ENCODE measurements at places on chromosomes 3 and 15. TPM values are rescaled to one million over a fixed set of nuclear protein-coding genes. Genes with fewer than 3 reads are reported as not detected.
A peak's percentile ranks its signal among the peaks of the same experiment; 100 is the strongest.

- DNase-seq, result no peak
Measured at GRCh38 chr3:5809586-5810246, 622.2 kb downstream of the EDEM1 start.

The FMN1 gene
- total RNA-seq, result 0.09 TPM

- DNase-seq, result no peak
Measured at GRCh38 chr3:177212278-177212610, 15.0 kb upstream of the TBL1XR1 start.

DNA sequence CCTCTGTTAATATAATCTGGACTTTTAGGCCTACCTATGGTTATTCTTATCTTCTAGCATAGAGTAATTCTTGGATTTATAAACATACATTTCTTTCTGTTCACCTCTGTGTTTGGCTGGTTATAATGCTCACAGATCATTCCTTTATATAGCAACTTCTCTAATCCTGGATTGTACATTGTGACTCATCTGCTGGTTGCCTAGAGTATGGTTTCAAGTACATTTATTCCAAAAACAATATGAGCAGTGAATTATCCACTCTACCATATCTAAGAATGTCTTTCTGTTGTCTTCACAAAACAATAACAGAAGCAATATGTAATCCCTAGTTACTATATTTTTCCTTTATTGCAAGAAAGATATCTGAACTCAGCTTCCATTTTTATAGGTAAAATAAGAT is 35.3 kb downstream of the FSIP1 start:
- peak; percentile 65 for DNase-seq

DNA sequence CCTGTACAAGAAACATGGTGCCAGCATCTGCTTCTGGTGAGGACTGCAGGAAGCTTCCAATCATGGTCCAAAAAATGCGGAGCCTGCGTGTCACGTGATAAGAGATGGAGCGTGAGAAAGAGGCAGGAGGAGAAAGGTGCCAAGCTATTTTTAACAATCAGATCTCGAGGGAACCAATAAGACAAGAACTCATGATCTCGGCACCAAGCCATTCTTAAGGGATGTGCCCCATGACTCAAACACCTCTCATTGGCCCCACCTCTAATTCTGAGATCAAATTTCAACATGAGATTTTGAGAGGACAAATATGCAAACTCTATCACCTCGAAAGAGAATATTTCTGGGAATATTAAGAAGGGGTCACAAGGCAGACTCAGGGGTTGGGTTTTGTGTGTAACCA is 107.2 kb downstream of the PYDC2 start:
- DNase-seq, result no peak

GRCh38 chr15:93566762-93567161 is 477.8 kb upstream of the RGMA start:
- no peak for DNase-seq

GRCh38 chr3:32140943-32141342 is 34.5 kb downstream of the GPD1L start:
- peak; percentile 89 for DNase-seq

GRCh38 chr15:98878172-98878571 is 129.4 kb downstream of the PGPEP1L start:
- DNase-seq, result no peak

The TRANK1 gene
- total RNA-seq, result 13.9 TPM

DNA sequence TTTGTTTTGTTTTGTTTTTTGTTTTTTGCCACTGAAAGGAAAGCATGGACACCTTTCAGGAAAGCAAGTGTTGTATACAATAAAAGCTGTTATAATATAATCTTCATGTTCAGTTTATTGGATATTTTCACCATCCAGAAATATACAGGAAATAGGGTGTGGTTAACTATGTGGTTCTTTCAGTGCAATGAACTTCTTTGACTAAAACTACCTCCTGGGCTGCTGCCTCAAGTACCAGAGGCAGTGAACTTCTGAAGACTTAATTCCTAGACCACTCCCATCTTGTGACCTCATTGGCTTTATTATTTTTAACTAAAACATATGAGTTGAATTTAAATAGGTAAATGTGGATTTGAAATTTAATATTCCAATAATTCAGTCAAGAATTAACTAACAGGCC is 27.1 kb upstream of the TBL1XR1 start:
- DNase-seq, result no peak

The MRPS25 gene
- total RNA-seq, result 34.0 TPM

DNA sequence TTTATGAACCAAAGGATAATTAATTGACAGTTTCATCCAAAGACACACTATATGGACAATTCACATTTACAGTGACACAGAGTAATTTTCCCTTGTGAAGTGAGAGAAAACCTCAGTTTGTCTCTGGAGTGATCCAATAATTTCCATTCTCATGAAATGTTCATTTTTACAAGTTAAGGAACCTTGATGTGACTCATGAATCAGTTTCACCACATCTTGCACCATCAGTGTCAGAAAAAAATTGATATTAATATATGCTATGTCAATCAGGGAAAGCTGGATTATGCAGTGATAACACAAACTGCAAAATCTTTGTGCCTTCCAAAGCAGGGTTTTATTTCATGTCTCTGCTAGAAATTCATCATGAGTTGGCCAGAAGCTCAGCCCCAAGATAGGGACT is 348.1 kb downstream of the ARPP21 start:
- DNase-seq, result no peak

The ATP11B gene
- total RNA-seq, result 111 TPM

DNA sequence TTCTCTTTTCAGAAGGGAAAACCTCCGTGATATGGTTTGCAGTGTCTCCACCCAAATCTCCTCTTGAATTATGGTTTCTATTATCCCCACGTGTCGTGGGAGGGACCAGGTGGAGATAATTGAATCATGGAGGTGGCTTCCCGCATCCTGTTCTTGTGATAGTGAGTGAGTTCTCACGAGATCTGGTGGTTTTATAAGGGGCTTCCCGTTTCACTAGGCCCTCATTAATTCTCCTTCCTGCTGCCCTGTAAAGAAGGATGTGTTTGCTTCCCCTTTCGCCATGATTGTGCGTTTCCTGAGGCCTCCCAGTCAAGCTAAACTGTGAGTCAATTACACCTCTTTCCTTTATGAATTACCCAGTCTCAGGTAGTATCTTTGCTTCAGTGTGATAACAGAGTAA is 692.7 kb upstream of the GRM7 start:
- DNase-seq, result no peak

GRCh38 chr3:189567766-189568420 is 63.3 kb upstream of the TP63 start:
- DNase-seq, result no peak

The PIGZ gene
- total RNA-seq, result 3.9 TPM

The PLAAT1 gene
- 0.47 TPM for total RNA-seq

The SLITRK3 gene
- total RNA-seq, result not detected

GRCh38 chr3:196872316-196872715 is 4.6 kb downstream of the SENP5 start:
- no peak for DNase-seq

The GUCA1C gene
- not detected for total RNA-seq

The GHSR gene
- total RNA-seq, result not detected

- DNase-seq, result no peak
Measured at GRCh38 chr15:92780843-92781242, 119.3 kb upstream of the CHD2 start.

GRCh38 chr3:122773944-122774509 is 19.6 kb downstream of the HSPBAP1 start:
- DNase-seq, result no peak

The ECE2 gene
- not detected for total RNA-seq

- DNase-seq, result no peak
Measured at GRCh38 chr3:68997887-68998286, 15.6 kb downstream of the EOGT start.

GRCh38 chr3:11054739-11055438 is 62.3 kb downstream of the SLC6A1 start:
- no peak for DNase-seq

DNA sequence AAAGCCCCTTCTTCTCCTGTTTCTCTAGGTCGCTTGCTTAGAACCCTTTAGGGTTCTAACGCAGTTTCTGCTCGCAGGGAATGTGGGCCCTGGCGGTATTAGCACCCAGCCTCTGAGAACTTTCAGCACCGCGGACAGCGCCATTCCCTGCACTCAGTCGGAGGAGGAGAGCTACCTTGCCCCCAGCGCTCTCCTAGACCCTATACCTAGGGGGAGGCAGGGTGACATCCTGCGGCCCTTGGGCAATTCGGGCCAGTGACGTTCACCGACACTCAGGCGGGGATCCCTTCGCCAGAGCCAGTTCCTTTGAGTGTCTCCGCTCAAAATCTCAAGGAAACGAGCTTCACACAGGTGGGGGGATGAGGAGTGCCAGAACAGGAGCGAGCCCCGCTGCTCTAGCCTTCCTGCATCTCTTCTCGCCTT is 1.3 kb downstream of the SLC7A14 start:
- peak; percentile 87 for DNase-seq

GRCh38 chr3:32934150-32934742 is 17.2 kb upstream of the CCR4 start:
- DNase-seq, result peak; percentile 49
